ENCODE measurements at places on chromosomes 16 and 17.

- no peak for DNase-seq
Observed at GRCh38 chr16:70713342-70713741, 27.5 kb upstream of the MTSS2 start.

DNA sequence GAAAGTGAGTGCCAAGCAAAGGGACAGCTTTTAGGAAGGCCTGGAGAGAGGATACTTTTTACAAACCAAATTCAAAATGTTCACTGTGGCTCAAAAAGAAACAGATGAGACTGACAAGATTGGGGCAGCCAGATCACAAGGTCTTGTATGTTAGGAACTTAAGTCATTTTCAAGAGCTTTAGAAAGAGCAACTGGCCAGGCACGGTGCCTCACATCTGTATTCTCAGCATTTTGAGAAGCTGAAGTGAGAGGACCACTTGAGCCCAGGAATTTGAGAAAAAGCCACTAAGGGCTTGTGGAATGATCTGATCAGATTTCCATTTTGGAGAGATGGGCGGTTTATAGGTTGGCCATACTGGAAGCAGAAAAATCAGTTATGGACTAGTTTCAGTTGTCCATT, 17.2 kb downstream of the SPAG9 start:
- no peak for DNase-seq

DNA sequence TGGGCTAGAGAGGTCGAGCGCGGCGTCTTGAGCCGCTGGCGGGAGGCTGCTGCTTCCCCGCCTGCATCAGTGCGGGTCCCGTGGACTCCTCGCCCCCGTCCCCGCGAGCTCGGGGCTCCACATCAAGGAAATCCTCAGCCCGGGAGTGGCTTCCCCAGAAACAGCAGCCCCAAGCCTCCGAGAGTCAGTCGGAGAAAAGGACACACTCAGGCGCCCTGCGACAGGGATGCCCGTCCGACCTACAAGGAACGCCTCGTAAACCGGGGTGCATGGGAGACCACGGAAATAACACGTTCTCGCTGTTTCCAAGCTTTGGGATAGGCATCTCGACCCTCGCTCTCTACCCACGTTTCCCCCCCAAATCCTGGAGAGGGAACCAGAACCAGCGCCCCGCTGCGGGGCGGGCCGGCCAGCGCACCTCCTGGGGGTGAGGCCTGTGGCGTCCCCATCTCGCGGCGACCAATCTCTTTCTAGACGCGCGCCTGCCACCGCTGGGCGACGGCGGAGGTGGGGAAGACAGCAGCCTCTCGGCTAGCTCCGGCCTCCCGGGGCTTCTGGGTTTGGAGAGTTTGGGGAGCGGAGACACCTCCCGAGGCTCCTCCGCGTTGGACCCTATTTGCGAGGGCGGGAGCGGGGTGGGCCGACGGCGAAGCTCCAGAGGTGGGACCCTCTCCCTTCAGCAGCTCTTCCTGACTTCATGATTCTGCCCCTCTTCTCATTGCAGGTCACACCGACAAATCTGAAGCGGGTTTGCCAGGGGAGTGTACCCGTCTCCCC, 759 bp upstream of the TP53I13 start:
- no peak for DNase-seq

DNA sequence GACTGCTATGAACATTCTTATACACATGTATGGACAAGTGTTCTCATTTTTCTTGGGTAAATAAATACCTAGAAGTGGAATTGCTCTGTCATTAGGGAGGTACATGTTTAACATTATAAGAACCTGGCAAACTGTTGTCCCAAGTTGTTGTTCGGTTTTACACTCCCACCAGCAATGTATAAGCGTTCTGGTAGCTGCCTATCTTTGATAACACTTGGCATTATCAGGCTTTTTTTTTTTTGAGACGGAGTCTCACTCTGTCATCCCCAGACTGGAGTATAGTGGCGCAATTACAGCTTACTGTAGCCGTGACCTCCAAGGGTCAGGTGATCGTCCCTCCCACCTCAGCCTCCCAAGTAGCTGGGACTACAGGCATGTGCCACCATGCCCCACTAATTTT, 16.3 kb downstream of the ATAD5 start:
- DNase-seq: no peak

DNA sequence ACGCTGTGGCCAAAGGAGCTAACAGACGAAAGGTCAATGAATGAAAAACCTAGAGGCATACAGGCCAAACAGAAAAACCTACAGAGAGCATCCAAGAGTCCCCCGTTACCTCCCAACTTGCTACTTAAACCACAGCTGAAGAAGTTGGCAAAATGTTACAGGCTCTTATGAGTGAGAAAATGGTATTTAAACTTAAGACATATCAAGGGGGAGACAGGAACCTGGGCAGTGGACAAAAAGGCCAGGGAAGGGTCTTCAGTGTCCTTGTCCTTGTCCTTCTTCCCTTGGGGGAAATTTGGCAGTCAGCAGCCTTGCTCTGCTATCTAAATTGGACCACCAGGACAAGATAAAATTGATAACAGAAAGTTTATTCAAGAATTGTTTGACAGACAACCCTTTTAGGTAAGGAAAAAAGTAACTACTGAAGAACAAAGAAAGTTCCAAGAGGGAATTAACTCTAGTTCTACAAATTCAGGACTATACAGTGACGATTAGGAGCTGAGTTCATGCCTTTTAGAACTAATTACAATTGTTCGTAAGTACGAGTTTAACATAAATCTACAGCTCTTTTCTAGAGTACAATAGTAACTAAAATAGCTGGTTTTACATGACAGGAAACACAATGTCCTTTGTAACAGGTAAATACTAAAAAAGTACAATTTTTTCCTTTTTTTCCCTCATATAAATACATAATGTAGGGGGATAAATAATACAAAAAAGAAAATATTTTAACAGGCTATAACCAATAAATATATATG, 3.8 kb upstream of the HOXB2 start:
- DNase-seq: no peak

GRCh38 chr16:10408824-10409381, 23.0 kb downstream of the ATF7IP2 start:
- no peak for DNase-seq

- DNase-seq: no peak
Observed at GRCh38 chr17:81027591-81028505, 7.1 kb upstream of the BAIAP2 start.

DNA sequence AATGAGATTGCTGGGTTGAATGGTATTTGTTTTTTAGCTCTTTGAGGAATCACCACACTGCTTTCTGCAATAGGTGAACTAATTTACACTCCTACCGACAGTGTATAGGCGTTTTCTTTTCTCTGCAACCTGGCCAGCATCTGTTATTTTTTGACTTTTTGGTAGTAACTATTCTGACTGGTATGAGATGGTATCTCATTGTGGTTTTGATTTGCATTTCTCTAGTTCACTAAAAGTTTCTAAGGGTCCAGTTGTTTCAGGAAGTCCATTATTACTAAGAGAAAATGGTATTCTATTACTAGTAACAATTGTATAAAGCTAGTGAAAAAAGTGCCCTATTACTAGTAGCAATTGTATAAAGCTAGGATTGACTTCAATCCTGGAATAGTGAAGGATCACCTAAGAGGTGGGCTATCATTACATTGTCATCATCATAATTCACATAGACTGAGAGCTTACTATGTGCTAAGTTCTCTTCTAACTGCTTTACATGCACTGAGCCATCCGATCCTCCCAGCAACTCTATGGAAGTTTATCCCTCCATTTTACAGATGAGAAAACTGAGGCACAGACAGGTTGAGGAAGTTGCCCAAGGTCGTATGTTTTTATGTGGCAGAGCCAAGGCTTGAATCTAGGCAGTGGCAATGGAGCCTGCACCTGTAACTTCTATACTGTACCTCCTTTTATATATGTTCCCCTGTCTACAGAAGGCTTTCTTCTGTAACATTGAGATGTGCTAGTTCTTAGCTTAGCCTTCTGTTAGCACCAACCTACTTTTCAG, 13.4 kb upstream of the SMIM36 start:
- DNase-seq: no peak

GRCh38 chr17:53619025-53619424, 203.7 kb upstream of the KIF2B start:
- no peak for DNase-seq
